Posterior vena cava (tissue), 2 donors: ENCODE measurements at places on chromosomes 1 and 21. TPM values are rescaled to one million over a fixed set of nuclear protein-coding genes. Genes with fewer than 3 reads are reported as not detected.

The EXO1 gene
- not detected for total RNA-seq

The PCP4L1 gene
- 3.0 TPM for total RNA-seq

The CFAP107 gene
- total RNA-seq, result not detected

The IGSF9 gene
- 0.42 TPM for total RNA-seq

The C1orf141 gene
- total RNA-seq, result not detected

The DMBX1 gene
- not detected for total RNA-seq

The HOOK1 gene
- total RNA-seq, result 0.62 TPM

The HTR1D gene
- total RNA-seq, result not detected

The AUNIP gene
- total RNA-seq, result not detected

The MIXL1 gene
- not detected for total RNA-seq

The NOTCH2 gene
- 151 TPM for total RNA-seq

DNA sequence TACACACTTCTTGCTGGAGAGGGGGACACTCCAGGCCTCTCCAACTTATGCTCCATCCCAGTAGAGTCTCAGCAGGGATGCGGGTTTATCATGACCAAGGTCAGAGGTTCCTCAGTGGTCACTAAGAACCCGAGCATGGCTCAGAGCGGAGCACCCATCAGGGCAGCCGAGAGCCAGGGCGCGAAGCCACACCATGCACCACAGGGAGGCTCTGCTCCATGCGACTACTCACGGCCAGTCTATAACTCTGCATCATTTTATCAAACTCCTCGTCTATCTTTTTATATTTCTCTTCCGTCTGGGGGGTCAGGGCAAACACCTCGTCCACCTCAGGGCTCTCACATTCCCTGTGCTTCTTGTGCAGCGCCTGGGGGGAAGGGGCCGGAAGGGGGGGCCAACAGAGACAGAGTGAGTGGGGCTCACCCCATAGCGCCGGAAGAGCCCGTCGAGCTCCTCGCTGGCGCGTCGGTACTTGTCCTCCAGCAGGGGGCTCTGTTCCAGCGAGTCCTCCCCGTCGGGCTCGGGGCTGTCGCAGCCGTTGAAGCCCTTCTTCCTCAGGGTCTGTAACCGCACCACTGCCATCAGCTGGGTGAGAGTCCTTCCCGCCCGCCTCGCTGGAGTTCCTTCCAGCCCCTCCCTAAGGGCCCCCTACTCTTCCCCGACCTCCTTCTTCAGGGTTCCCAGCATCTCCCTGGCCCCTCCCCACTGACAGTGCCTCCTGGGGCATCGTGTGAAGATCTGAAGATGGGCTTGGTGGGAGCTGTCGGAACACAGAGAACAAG, 20.0 kb downstream of the MEF2D start:
- peak; percentile 90 for DNase-seq

GRCh38 chr1:186848509-186849130, 19.9 kb downstream of the PLA2G4A start:
- no peak for DNase-seq

- DNase-seq, result no peak
Measured at GRCh38 chr21:41065539-41065938, 102.4 kb upstream of the BACE2 start.

GRCh38 chr21:39849014-39849655, 18.1 kb upstream of the PCP4 start:
- no peak for DNase-seq

DNA sequence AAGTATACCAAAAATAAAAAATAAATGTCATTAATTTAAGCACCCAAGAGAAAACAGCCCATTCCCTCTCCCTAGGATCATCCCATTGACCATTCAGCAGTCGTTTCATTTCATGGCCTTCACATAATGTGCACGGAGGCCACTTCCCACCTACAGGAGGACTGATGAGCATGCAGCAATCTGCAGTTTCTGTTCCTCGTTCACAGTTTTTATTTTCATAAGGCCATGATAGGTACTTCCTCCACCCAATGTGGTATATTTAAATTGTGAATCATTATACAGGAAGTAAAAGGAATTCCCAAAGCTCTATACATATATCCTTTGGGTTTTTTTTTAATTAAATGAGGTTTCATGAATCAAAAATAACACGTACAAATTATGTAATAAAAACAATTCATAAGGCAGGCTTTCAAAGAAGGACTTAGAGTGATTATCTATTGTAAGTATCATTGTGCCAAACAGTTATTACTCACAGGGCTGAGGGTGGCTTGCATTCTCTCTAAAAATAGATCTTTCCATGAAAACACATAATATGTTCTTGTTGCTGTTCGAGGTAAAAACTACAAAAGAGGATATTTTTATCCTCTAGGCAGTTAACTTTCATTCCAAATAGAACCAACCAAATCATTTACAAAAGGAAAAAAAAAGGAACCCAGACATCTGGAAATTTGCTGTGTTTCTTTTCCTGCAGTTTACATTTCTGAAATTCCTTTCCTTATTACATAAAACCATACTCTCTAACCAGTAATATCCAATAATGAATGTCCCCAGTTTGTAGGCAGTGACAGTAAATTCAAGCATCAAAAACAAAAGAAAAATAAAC, 27.5 kb upstream of the SLC44A3 start:
- DNase-seq, result no peak

DNA sequence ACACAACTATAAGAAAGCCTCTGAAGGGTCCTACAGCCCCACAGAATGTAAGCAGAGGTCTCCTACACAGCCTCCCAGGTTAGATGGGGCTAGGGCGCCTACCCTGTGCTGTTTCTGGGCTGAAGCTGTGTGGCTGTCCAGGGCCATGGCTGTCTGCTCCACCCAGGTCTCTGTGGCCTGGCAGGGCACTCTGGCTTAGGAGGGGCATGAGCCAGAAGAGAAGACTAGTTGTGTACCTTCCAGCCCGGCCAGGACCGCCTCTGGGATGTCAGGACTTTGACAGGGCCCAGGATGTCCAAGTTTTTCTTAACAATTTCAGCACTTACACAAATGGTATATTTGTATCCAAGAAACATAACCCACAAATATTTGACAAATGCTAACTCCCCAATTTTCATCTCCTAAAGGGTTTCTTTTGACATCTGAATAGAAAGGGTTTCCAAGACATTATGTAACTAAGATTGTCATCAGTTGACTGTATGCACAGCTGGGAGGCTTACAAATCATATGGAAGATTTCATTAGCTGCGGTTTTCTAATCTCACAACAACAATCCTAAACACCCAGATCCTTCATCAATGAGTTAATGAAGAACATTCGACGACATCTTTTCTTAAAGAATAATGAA, 80.5 kb downstream of the HSF2BP start:
- no peak for DNase-seq

DNA sequence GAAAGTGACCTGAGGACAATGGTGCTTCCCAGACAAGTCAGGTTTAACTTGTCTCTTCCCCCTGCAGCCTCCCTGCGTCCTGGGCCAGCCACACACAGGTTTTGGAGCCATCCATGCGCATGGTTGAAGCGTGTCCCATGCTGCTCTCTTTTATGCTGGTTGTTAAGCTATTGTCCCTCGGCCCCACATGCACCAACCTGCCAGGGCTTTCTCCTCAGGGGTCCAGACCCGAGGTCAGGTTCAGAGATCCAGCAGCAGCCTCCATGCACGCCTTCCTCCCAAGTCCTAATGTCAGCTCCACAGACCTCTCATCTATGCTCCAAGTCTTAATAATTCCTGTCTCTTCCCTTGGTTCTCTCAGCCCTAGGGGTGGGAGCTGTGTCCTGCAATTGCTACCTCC, 1.6 kb downstream of the ABCA4 start:
- no peak for DNase-seq

DNA sequence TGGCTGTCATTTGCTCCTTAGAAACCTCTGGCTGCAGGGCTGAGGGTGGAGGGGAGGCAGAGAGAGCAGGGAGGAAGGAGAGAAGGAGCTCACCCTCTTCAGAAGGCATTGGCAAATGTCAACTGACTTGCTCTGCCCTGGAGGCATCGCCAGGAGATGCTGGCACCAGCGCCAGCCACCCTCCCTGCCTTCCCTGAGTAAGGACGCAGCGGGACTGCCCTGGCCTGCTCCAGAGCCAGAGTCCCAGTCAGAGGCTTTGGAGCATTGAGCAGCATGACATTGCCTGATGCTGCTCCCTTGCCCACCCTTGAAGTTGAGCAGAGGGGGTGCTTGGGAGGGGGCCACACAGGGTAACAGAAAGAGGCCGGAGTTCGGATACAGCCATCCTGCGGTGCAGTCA, 62.3 kb downstream of the DISP3 start:
- DNase-seq, result peak; percentile 73

GRCh38 chr1:43821471-43821870, 112.1 kb upstream of the ARTN start:
- no peak for DNase-seq

DNA sequence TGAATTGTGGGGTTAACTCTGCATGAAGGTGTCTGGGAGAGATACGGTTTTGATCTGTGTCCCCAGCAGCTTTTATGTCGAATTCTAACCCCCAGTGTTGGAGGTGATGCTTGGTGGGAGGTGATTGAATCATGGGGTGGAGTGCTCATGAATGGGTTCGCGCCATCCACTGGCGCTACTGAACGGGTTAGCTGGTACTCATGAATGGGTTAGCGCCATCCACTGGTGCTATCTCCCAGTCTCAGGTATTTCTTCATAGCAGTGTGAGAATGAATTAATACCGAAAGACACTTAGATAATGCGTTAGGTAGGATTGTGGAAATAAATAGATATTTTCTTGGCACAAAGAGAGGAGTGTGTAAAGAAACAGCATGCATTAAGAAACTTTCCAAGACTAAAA, 32.9 kb upstream of the CLDN8 start:
- DNase-seq, result no peak

- DNase-seq, result peak; percentile 28
Measured at GRCh38 chr1:17893891-17894631, 138.9 kb downstream of the ACTL8 start.

DNA sequence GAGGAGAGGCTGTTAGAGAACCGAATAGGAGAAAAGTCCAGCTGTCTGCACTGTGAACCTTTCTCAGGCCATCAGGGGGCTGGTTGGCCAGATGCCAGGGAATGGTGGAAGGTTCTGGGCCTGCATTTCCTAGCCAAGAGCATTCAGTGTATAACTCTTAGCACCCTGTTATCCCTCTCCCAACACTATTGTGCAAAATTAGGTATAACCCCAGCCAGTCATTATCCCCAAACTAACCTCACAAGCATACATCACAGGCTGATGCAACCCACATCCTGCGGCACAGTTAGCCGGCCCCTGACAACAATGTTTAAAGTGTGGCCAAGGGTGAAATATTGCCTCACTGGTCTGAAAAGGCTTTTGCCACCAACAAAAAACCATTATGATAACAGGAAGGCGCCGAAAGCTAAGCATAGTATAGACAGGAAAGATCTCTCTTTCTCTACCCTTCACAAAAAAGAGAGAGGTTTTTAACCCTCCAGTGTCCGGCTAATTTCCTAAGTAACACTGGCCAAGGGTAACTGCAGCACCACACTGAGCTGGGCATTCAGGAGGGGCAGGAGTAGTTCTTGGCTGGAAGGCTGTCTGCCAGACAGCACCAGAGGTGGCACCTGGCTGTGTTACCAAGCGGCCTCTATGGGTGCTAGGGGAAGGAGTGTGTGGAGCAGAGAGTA, 77.3 kb upstream of the BCAR3 start:
- DNase-seq, result no peak

- no peak for DNase-seq
Measured at GRCh38 chr1:107291987-107292386, 151.1 kb downstream of the NTNG1 start.

GRCh38 chr1:174190691-174191199, 31.4 kb downstream of the RABGAP1L start:
- no peak for DNase-seq

DNA sequence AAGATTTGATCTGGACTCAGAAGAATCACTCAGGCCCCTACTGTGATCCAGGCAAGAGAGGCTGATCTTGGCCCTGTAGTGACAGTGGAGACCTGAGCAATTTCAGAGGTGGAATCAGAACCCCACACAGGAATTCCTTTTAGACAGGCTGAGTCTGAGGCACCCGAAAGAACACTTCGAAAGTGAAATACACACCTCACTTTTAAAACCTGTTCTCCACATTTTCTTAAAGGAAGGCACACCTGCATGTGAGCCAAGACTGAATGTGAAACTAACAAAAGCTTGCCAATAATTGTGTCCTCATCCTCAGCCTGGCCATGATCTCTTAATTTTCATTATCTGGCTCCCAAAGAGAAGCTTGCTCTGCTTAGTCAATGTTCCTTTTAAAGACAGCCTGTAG, 32.2 kb downstream of the SIPA1L2 start:
- DNase-seq, result no peak

GRCh38 chr1:25522031-25522655, 21.3 kb upstream of the LDLRAP1 start:
- peak; percentile 26 for DNase-seq

GRCh38 chr1:203516184-203516583, 22.2 kb downstream of the OPTC start:
- no peak for DNase-seq

DNA sequence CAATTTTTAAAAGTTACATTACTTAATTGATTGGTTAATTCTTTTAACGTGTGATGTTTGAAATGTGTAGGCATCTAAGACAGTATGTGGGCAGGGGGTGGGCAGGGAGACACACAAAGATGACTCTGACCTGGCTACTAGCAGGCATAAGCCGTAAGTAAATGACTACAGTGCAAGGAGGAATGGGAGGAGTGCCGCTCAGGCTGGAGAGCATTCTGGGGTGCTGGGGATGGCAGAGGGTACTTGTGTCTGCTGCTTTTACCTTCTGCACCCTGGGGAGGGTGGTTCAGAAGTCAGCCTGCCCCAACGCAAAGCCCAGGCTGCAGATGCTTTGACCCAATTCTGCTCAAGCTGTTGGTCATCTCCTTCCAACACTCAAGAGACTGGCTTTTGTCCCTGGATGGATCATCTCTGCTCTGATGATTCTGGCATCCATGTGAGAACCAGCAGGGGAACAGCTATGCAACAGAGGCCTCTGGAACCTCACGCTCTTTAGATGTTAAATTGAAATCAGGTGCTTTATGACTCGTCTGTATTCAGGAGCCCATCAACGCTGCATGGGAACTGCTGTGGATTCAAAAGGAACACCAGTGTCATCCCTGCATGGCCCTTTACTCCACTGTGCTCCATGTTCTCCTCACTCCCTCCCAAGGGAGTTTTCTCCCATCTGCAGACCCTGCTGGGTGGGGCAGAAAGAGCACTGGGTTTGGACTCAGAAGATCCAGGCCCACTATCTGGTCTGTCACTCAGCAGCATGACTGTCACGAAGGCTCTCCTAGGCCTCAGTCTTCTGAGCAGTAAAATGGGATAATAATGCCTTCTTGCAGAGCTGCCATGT, 78.8 kb downstream of the FAM78B start:
- no peak for DNase-seq

DNA sequence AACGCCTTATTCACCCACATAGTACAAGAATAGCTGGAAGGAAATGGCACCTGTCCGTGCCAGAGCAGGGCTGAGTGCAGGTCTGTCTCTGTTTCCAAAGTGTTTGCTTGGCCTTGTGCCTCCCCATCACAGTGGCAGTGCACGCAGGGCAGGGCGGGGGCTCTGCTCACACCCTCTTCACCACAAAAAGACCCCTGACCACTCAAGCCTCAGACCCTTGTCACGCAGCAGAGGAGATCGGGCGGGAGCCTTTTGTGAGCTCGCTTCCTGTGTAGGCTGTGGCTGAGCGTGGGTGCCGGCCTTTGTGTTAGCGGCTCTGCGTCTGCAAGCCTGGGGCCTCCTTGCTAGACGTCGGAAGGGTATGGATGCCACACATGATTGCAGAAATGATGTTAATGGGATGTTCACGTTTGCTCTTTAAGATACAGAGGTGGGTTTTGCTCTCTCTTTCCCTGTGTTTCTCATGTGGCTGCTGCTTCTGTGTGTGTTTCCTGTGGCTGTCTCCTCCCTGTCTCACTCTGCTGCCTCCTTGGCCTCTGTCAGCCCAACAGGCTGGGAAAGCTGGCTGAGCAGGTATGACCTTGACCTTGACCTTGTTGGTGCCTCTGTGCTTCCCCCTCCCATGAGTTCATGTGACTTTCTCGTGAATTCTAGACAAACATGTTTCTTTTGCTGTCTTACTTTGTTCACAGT, 45.4 kb downstream of the S100B start:
- no peak for DNase-seq
